ENCODE measurements at places on chromosomes 6 and 20.

DNA sequence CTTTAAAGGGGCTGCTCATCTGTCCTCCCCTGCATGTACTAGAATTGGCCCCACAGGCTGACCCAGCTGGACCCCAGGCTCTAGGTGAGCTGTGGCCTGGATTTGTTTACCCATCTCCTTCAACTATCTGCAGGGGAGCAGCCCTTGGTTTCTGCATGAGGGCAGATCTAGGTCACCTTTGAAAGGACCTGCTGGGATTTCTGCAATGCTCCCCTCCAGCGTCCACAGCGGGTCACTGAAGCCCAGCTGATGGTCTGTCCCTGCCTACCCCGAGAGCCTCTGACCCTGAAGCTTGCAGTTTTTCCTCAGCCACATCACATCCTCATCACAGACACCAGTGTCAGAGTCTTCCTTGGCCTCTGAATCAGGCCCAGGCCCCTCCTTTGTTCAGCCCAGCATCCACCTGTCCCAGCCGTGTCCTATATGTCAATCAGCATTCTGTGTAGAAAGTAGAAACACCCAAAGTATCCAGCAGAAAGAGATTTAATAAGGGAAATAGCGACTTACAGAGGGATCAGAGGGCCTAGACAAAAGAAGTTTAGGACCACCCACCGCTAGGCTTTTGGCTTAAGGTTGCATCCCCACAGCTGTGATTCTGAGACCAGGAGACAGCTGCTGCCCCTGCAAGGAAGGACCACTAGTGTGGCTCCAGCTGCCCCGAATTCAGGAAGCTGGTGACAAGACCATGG, 243.1 kb downstream of the LRFN2 start:
- no peak for DNase-seq

GRCh38 chr6:90431576-90431975, 134.9 kb upstream of the BACH2 start:
- no peak for DNase-seq

DNA sequence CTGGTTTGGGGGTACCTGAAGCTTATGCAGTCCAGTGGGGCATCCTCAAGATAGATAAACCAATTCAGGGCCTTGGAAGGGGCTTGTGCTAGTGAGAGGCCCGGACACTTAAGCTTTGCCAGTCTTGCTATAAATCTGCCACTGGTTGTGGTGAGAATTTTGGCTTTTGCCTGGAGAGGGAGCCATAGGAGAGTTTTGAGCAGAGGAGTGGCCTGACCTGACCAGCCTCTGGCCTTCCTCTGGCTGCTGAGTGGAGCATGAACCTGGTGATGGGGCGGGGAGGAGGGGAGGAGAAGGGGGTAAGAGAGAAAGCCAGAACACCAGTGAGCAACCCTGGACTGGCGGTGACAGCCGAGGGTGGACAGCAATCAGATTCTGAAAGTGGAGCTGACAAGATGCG, 7.1 kb downstream of the TMEM74B start:
- no peak for DNase-seq

DNA sequence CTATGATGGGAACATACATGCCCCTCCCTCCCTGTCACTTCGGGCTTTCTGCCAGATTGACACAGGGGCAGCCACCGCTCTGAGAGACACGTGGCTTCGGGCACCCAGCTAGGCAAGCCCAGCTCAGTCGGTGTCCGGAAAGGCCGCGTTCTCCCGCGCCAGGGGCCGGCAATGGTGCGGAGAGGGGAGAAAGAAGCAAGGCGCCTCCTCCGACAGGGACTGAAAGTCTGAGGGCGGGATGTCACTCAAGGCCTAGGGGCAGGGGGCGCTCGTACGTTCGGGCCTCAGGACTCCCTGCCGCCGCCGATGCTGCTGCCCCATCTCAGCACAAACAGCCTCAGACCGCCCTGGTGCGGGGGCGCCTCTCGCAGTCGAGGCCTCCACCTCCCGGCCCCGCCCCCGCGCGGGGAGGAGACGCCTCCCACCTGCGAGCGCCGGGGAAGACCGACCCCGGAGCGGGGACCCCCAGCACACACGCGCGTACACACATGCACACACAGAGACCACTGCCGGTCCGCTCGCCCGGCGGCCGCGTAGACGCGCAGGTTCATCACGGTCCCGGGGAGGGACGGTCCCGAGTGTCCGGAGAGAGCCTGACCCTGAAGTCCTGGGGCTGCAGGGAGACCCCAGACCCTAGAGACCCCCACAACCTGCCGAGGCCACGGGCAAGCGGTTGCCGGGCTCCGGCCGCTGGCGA, 1.9 kb downstream of the GRM4 start:
- DNase-seq = no peak

- no peak for DNase-seq
Measured at GRCh38 chr6:163165922-163166321, 248.6 kb upstream of the QKI start.

DNA sequence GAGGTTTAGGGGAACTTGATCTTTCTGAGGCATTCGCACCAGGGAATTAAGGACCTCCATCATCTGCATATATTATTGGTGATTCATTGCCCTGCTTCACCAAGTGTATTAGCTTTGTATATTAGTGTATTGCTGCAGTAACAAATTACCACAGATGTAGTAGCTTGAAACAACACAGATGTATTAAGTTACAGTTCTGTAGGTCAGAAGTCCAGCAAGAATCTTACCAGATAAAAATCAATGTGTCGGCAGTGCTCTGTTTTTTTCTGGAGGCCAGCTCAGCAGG, 65.8 kb downstream of the HMGN3 start:
- no peak for DNase-seq

GRCh38 chr6:126040826-126041225, 54.5 kb downstream of the TRMT11 start:
- DNase-seq = no peak

- no peak for DNase-seq
Measured at GRCh38 chr6:122790028-122790422, 967 bp downstream of the SMPDL3A start.

DNA sequence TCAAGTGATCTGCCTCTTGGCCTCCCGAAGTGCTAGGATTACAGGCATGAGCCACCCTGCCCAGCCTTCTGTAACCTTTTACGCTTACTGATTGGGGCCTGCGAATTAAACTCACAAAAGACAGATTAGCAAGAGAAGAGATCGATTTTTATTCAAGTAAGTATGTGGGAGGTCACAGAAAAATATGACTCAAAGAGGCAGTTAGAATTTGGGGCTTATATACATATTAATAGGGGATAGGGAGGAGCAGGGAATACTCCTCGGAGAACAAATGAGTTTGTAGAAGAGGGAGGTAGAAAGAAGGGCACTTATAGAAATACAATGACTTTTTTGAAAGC, 78.9 kb downstream of the CD24 start:
- no peak for DNase-seq

GRCh38 chr20:41275301-41275731, 42.2 kb downstream of the ZHX3 start:
- DNase-seq = no peak

GRCh38 chr6:56076033-56076432, 171.3 kb downstream of the COL21A1 start:
- no peak for DNase-seq

DNA sequence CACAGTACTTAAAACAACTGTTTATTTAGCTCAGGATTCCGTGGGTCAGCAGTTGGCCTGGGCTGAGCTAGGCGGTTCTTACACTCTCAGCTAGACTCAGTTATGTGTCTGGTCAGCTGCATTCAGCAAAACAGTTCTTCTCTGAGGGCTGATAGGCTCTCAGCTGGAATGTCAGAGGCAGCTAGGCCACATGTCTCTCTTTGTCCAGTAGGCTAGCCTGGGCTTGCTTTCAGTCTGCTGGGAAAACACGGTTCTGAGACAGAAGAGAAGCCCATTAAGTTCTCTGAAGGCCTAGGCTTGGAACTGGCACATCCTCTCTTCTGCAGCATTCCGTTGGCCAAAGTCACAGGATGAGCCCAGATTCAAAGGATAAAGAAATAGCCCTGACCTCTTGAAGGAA, 65.6 kb downstream of the TULP4 start:
- no peak for DNase-seq

DNA sequence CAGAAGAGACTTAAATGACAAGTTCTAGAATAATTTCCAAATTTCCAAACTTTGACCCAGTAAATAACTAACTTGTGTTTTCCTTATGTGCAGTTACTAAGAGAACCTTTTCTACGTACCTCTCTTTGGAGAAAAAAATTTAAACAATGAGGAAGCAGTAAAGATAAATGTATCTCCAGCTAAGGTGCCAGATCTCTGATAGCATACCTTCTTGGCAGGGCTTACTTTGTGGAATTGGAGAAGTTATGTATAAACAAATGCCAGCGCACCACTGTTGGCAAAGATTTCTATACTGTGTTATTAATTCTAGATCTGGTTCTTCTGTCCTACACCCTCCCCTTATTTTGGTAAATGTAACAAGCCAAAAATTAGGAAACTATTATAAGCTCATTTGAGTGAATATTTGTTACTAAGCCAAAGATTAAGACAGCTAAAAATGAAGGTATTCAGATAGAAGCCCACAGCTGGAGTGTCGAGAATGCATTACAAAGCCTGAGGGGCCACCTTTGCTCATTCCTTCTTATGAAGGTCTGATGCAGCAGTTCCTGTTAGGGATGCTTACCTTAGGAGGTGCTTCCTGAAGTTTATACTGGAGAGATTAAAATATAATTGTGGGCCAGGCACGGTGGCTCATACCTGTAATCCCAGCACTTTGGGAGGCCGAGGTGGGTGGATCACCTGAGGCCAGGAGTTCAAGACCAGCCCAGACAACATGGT, 373.1 kb upstream of the SOX4 start:
- no peak for DNase-seq

DNA sequence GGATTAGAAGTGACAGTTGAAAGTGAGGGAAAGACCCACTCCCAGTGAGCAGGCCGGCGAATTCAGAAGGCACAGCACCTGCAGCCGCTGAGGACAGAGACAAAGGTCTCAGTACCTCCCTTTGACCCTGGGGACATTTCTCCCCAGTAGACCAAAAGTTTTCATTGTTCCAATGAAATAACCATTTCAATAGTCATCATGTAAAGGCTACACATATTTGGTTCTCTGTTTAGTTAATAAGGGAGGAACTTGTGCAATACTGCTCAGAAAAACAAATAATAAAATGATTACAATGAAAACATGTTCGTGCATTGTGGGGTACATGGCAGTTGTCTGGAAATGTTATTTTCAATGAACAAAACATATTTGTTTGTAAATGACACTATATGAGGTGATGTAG, 52.5 kb downstream of the EDN1 start:
- DNase-seq = no peak

- no peak for DNase-seq
Measured at GRCh38 chr6:20306491-20306890, 94.2 kb upstream of the MBOAT1 start.
